ENCODE measurements at places on chromosomes 7 and 10.

GRCh38 chr7:131945957-131946544 lies 389.6 kb upstream of the PODXL start:
- DNase-seq, result no peak

DNA sequence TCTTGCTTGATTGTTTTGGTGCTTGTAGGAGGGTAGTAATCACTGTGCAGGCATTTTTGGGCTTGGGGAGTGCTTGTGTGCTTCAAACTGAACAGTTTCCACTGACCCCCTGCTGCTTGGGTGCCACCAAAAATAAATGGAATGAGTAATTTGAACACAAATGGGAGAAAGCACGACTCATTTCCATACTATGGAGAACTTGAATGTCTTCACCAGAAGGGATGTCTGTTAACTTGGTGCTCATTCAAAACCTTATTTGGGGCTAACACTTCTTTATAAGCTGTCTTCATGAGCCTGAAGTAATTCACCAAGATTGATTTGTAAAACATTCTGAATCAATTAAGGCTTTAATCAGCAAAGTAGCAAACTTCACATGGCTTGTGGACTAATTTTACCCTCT lies 560.3 kb downstream of the SDK1 start:
- no peak for DNase-seq

DNA sequence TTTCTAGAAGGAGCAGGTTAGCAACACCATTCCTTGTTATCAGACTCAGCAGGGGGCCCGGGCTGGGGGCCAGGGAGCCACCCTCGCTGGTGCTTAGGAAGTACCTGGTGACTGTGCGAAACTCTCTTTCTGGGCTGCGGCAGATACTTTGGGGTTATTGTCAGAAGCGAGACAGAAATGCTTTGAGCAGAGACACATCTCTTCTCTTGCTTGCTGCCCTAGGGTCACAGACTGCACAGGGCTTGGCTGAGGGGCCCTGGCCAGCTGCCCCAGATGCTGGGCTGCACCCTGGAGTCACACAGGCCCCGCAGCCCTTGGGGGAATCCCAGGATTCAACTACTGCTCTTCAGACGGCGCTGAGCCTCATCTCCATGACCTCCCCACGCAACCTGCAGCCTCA lies 91.9 kb downstream of the WDFY4 start:
- no peak for DNase-seq

DNA sequence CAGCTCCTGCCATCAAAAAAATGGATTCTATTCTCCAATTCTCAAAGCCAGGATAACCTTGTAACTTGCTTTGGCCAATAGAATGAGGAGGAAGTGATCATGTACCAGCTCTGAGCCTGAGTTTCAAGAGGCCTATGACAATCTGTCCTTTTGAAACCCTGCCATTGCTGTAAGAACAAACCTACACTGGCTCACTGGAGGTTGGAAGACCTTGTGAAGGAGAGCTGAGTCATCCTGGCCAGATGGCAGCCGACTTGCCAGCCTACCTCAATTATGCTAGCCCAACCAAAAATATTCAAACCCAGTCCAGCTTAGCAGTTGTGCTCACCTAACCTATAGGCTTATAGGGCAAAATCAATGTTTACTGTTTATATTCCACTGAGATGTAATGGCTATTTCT lies 93.0 kb downstream of the HGF start:
- DNase-seq, result no peak

DNA sequence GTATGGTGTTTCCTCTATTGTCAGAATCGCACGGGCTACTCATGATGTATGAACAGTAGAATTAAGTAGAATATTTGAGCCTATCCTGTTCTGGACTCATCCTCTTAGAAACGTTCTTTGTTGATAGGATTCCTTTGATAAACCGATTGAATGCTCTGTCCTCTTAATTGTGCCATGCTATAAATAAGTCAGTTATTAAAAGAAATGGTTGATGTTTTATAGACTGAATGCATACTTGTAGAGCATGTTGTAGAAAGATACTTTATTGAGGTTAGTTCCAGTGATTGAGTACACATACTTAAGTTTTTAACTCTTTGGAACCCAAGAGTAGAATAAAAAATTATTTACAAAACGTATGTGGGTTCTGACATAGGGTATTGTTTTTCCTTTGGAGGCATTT lies 54.9 kb upstream of the HBP1 start:
- DNase-seq, result no peak

- no peak for DNase-seq
Observed at GRCh38 chr7:135389971-135390370, 119.9 kb downstream of the CNOT4 start.

DNA sequence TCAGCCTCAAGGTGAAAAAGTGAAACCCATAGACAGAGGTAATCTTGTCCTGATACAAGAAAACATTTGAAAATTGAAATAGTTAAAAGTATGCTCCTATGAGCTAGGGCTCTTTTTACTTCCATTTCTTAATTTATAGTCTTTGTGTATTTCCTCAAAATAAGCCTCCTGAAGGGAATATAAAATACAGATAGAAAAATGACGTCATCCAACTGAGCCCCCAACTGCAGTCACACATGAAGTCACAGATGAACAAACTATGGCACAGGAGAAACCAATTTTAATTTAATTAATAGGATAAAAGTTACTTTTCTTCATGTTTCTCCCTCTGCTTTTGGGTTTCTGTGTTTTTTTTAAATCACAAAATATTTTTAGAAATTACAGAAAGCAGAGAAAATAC lies 280.3 kb downstream of the HTR7 start:
- DNase-seq, result no peak

- DNase-seq, result no peak
Observed at GRCh38 chr7:149732111-149732561, 41.3 kb downstream of the ZNF467 start.

DNA sequence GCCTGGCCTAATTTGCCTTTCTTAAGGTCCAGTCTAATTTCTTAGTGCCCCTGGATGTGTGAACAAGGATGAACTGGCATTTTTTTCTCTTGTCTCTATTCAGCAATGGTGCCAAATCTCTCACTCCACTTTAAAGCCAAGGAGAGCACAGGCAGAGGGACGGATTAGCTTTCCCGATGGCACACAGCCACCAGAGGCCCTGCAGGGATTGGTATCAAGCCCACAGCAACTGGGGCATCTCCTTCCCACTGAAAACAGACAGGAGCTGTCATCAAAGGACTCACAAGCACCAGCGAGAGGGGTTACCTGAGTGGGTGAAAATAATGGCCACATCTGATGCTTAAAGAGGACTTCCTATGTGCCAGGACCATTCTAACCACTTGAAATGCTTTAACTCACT lies 83.1 kb downstream of the ITIH5 start:
- no peak for DNase-seq

DNA sequence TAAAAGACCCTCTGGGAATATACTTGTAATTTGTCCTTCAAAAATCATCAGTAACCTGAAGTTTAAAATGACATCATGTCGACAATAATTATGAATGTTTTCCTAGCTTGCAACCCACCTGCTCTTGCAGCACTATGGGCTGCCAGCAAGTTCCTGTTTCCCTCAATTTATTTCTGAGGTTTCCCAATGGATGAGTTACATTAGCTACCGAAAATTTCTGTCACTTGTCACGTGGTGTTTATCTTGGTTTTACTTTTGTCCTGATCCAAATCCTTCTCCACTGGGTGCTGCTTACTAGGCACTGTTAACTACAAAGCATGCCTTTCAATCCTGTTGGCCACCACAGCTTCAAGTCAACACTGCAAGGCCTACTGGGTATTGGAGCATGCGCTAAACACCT lies 31.5 kb downstream of the GIMAP8 start:
- DNase-seq, result peak; percentile 18

- DNase-seq, result no peak
Observed at GRCh38 chr7:155733582-155734444, 78.5 kb downstream of the SHH start.

- DNase-seq, result peak; percentile 45
Observed at GRCh38 chr7:36153571-36154097, 580 bp downstream of the EEPD1 start.

All from CD4-positive, alpha-beta T cell treated with Interleukin-17A for 4 hours (primary cell).